Cardiac septum (tissue), 1 donor: ENCODE measurements at places on chromosomes 16 and 17. TPM values are rescaled to one million over a fixed set of nuclear protein-coding genes. Genes with fewer than 3 reads are reported as not detected.

TSPAN10 gene
- 0.30 TPM for total RNA-seq

FLYWCH2 gene
- 20.8 TPM for total RNA-seq

- no peak for DNase-seq
Observed at GRCh38 chr17:61744252-61744651, 119.1 kb downstream of the BRIP1 start.

DNA sequence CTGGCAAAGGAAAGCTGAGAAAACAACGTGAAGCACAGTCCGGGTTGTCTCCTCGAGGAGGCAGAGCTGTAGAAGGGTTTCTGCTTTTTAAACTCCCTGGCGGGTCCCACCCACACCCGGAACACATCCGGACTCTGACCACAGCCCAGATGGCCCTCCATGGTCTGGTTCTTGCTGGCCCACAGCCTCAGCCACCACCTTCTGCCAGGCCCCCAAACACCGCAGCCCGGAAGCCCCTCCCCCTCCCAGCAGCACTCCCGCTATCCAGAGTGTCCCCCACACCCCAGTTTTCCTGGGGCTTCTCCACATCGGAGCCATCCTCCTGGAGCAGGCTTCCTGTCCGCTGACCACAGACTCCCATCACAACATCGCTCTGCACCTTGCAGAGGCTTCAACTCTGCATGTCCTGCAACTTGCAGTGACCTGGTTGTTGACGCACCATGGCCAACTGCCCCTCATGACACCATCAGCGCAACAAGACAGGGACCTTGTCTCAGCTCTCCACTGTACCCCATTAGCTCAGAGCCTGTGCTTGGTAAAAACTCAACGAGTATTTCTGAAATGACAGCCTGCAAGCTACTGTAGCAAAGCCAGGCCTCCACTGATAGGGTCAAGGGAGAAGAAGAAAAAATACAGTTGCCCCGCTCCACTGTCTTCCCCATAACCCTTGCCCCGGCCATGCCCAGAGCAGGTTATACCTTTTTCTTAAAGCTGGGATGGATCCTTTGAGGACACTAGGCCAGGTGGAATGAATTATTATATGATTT lies 129.8 kb downstream of the C16orf78 start:
- peak; percentile 38 for DNase-seq

DNA sequence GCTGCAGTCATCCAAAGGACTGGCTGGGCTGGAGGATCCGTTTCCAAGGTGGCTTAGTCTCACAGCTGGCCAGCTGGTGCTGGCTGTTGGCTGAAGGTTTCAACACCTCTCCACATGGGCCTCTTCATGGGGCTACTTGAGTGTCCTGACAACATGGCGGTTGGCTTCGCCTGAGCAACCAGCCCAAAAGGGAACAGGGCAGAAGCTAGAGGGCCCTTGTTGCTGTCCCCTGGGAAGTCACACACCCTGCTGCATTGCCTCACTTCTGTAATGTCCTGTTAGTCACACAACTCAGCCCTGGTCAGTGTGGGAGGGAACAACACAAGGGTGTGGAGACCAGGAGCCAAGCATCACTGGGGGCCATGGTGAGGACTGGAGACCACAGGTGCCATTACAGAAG lies 36.6 kb downstream of the C16orf78 start:
- DNase-seq, result no peak
